ENCODE measurements at places on chromosomes 4 and X. TPM values are rescaled to one million over a fixed set of nuclear protein-coding genes. Genes with fewer than 3 reads are reported as not detected.

- DNase-seq: no peak
- no peak overlapping the region for H3K27ac ChIP-seq
- no peaks in the 10 kb centered on the region for H3K36me3 ChIP-seq
- no peak overlapping the region for H3K4me3 ChIP-seq
- no peaks in the 10 kb centered on the region for H3K27me3 ChIP-seq
- no peaks in the 10 kb centered on the region for H3K4me1 ChIP-seq
Observed at GRCh38 chrX:53695946-53696549, 9.5 kb upstream of the HUWE1 start.

DNA sequence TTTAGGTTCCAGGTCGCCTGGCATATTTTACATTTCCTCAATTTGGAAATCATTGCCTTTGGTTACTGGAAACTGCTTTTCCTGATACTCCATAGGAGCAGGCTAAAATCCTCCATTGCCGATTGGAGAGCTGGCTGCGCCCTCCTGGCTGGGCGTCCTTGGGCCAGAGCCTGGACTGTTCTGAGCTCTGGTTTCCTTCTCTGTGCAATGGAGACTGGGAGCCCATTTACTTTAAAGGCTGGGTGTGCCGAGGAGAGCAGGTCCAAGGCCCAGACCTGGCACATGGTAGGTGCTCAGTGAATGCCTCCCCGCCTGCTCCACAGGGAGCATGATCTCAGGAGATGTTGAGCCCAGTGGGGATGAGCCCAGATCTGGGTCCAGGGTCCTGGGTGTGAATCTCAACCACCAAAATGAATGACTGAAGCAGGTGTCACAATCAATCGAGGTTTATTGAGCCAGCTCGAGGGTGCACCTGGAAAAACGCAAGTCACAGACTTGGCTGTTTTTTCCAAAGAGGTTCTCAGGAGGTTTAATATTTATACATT is 50.0 kb downstream of the EVC start:
- H3K4me1 ChIP-seq: no peaks in the 10 kb centered on the region
- no peaks in the 10 kb centered on the region for H3K27me3 ChIP-seq
- H3K4me3 ChIP-seq: no peak overlapping the region

SSX1 gene
- not detected for total RNA-seq

PASD1 gene
- total RNA-seq: not detected

- no peak overlapping the region for H3K4me3 ChIP-seq
- H3K27me3 ChIP-seq: no peaks in the 10 kb centered on the region
- H3K27ac ChIP-seq: no peak overlapping the region
Observed at GRCh38 chr4:106208481-106209460, 107.2 kb downstream of the TBCK start.

GRCh38 chr4:70691661-70692060 is 3.3 kb downstream of the UTP3 start:
- no peak for DNase-seq
- H3K4me1 ChIP-seq: peaks cover 22% of the 10 kb centered on the region
- no peak overlapping the region for H3K4me3 ChIP-seq
- H3K27me3 ChIP-seq: no peaks in the 10 kb centered on the region
